ENCODE measurements at places on chromosomes 12 and 14.

DNA sequence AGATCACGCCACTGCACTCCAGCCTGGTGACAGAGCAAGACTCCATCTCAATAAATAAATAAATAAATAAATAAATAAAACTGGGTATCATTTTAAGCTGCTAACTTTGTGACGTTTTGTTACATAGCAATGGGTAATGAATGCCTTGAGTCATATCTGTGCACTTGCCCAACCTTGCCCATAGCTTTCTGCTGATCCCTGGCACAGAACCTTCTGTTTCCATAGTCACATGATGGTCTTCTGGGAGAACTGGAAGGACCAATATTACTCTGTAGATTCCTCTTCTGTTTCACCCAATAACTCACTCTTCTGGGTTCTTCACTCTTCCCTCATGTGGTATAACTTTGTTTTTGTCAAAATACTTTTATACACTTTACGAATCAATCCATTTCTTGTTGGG lies 140.8 kb downstream of the SCARB1 start:
- DNase-seq = no peak

- DNase-seq = no peak
These were observed 290.9 kb downstream of the PPFIA2 start for GRCh38 chr12:81468206-81468605.

- DNase-seq = no peak
These were observed 23.3 kb downstream of the RTRAF start for GRCh38 chr14:52012635-52013034.

- DNase-seq = no peak
These were observed 182.3 kb downstream of the ADGRD1 start for GRCh38 chr12:131135786-131136538.

DNA sequence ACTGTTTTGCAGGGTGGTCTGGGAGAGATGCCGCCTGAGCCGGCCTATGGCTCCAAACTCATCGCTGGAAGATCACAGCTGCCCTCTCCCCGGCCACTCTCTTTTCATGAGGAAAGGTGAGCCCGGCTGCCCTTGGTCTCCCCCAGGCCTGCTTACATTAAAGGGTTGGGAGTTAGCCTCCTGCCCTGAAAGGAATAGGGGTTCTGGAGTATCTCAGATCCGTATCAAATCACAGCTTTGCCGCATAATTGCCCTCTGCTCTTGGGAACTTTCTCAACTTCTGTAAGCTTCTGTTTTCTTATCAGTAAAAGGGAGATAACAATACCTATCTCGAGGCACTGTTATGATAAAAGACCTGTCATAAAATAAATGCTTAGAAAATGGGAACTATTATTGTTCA lies 17.6 kb downstream of the PHLDA1 start:
- DNase-seq = no peak

DNA sequence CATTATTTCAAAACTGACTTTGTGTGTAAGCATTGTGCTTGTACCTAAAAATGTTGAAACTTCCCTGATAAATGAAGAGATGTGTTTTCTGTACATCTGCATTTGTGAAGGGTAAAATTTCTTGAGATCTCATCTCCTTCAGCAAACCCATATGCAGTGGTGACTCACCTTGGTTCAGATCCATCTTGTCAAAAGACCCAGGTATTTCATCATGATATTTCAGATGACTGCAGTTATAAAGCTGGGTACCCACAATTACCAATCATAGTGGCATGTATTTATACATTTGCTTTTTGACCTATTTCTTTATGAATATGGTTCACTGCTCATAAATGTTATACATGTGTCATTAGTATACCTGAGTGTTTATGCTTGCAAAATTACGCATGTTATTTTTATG lies 1213.6 kb downstream of the GALC start:
- DNase-seq = no peak

DNA sequence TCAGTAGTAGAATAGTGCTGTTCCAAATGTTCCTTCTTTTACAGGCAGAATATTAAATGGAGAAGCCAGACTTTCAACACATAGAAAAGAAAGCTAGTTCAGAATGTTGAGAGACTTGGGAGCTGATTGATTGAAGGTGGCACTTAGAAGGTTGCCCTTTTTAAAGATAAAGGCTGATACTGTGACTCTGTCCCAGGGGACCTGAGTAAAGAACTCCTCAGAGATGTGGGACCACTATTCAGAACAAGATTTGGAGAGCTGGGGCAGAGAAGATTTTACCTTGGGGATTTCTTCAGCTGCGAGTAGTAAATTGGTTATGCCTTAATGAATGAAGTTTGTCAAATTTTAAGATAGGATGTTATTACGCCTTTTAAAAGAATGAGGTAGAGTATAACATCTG lies 21.4 kb upstream of the BTG1 start:
- DNase-seq = no peak

DNA sequence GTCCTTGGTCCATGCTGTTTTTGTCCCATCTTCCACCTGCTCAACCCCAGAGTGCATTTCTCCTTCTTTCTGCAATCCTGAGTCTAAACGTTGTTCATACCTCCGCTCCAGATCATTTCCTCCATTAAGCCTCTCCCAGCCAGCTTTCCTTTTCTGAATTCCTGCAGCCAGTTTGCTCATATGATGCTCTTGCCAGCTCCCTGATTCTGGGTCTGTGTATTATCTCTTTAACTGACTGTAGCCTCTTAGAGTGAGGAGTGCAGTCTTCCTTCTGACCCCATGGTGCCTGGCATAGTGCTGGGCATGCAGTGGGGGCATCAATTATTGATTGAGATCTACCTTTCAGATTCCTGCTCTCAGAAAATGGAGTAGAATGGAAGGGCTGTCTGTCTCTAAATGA lies 11.5 kb upstream of the TBPL2 start:
- no peak for DNase-seq

- no peak for DNase-seq
These were observed 95.8 kb downstream of the PRKCH start for GRCh38 chr14:61417141-61417540.

DNA sequence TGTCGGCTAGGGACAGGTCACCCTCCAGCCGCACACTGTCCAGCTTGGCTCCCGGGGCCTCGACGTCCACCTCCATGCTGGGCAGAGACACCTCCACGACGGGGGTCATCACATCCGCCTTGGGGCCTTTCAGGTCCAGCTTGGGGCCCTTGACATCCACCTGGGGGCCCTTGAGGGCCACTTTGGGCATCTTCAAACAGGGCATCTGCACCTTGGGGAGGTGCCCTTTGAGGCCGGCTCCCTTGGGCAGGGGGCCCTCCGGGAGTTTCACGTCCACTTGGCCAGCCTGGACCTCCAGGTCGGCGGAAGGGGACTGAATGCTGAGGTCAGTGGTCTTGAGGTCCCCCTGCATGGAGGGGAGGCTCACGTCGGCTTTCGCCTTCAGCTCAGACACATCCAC lies 17.9 kb downstream of the PLD4 start:
- no peak for DNase-seq

DNA sequence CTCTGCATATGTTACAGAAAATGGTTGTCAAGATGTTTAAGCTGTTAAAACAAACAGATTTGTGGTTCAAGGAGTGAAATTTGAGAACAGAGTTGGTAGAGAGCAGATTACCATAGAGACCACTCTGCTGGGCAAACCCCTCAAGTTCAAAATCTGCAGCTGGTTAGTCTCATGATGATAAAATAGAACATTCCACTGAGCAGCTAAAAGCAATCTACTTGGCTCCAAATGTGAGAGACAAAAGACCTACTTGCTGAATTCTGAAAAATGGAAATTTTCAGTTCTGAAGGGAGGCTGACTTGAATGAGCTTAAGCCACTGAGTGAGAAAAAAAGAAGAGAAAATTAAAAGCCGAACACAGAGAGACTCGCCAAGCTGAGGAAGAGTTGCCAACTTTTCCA lies 519.3 kb downstream of the NOVA1 start:
- no peak for DNase-seq

- no peak for DNase-seq
These were observed 36.3 kb upstream of the PPM1A start for GRCh38 chr14:60212503-60213371.

DNA sequence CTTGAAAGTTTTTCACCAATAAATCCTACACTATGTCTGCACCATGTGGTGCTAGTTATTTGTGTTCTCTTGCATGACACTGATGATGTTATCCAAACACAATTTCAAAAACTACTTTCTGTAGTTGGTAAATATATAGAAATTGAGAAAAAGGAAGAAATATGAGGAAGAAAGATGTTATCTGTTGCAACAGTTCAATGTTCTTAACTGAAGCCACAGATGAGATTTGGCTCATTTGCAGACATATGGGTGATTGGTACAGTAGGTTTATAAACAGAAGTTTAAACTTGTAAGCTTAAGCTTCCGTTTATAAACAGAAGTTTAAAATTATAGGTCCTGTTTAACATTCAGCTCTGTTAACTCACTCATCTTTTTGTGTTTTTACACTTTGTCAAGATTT lies at the start of gene CLEC12A:
Gene CLEC12A, plus strand, starts transcription at position 229 of the 400 bp plus-strand sequence. CDS start 188 bp downstream, outside the sequence.
- DNase-seq = no peak

DNA sequence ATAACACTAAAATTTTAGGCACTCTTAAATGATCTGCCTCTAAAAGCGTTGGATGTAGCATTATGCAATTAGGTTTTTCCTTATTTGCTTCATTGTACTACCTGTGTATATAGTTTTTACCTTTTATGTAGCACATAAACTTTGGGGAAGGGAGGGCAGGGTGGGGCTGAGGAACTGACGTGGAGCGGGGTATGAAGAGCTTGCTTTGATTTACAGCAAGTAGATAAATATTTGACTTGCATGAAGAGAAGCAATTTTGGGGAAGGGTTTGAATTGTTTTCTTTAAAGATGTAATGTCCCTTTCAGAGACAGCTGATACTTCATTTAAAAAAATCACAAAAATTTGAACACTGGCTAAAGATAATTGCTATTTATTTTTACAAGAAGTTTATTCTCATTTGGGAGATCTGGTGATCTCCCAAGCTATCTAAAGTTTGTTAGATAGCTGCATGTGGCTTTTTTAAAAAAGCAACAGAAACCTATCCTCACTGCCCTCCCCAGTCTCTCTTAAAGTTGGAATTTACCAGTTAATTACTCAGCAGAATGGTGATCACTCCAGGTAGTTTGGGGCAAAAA lies 4.1 kb downstream of the CDKN1B start:
- DNase-seq = peak; percentile 58

GRCh38 chr12:26867080-26867479 lies 34.1 kb upstream of the ITPR2 start:
- DNase-seq = no peak

DNA sequence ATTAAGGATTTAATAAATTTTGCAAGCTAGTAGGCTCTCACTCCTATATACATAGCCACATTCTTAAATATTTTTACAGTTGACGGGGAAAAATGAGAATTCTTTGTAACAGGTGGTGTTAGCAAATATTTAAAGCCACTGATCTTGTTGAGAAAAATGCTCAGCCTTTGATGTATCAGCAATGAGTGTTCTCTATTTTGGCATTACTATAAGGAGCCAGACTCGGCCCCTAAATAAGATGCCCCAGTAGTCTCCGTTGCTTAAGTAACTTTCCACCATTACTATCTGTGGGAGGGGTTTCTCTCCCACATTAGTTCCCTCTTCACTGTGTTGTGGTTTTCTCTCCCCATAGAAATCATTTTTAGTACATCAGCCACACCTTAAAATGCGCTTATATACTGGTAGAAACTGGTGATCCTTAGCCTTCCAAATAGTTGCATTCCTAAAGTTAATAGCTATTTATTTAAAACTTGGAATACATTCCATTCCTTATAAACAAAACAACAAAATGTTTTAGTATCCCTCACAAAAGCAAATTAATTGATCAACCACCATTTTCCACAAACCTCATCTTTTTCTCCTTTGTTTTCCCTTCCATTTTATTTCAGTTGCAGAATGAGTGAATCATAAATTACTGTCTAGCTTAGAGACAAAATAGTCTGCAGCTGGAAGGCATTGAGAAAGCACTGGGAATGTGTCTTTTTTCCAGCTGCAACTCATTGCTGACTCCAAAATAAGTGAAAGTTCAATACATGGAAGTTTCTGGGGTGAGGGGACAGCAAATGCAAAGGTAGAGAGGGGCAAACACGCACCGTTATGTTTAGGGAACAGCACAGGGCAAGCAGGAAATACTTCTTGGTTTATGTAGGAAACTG lies 84.7 kb upstream of the FERMT2 start:
- DNase-seq = no peak

- no peak for DNase-seq
These were observed 49.8 kb upstream of the CRACR2A start for GRCh38 chr12:3802721-3803120.

DNA sequence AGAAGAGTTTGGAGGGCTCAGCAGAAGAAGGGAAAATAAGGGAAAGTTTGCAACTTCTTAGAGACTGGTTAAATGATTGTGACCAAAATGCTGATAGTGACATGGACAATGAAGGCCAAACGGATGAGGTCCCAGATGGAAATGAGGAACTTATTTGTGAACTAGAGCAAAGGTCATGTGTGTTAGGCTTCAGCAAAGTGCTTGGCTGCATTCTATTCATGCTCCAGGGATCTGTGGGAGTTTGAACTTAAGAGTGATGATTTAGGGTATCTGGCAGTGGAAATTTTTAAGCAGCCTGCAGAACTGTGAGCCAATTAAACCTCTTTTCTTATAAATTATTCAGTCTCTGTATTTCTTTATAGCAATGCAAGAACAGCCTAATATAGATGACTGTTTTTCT lies 88.9 kb upstream of the ARHGAP5 start:
- no peak for DNase-seq

DNA sequence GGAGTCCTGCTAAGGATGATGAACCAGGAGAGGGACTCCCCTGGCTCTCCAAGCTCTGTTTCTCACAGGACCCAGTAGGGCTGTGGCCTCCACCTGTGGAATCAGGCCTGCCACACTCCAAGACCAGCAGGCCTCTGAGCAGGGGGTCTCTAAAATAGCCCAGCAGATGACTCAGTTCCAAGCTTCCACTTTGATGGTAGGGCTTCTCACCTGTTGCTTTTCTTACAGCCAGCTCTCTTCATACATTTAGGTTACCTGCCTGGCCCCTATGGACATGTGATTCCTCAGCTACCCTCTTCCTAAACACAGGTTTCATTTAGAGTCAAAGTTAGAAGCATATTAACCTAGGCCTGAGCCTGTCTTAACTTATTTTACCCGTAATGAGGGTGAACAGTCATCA lies 26.7 kb upstream of the ELK3 start:
- DNase-seq = no peak

- no peak for DNase-seq
These were observed 17.0 kb upstream of the WNT5B start for GRCh38 chr12:1611803-1612572.

DNA sequence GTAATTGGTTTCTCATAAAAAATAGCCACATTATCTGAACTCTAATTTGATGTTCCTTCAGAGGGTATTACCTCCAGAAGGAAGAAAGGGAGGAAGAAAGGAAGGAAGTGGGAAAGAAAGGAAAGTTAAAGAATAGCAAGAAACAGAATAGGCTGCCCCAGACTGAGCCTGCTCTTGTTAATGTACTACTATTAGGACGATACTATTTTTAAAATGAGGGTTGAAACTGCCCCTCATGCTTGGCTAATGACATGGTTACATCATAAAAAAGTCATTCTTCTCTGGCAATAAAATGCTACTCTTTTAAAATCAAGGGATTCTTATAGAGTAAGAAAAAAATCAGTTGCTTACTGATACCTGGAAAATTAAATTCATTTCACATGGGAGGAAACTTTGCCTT lies 253.0 kb downstream of the KTN1 start:
- DNase-seq = no peak

- DNase-seq = no peak
These were observed 2.4 kb downstream of the CCDC177 start for GRCh38 chr14:69572030-69572840.

Measured in CD4-positive, alpha-beta T cell treated with Interleukin-15 for 1 hour (primary cell).